ENCODE measurements at places on chromosomes 7 and 10. TPM values are rescaled to one million over a fixed set of nuclear protein-coding genes. Genes with fewer than 3 reads are reported as not detected.

GRCh38 chr10:49080071-49080470, 35.3 kb downstream of the VSTM4 start:
- no peak for DNase-seq

The DPP6 gene
- total RNA-seq, result not detected

The FIS1 gene
- total RNA-seq, result 159 TPM

The WASHC2C gene
- total RNA-seq, result 39.7 TPM

The BMPER gene
- 6.8 TPM for total RNA-seq

The SLC26A5 gene
- total RNA-seq, result 6.2 TPM

Data from ureter (tissue), 1 donor.